Stimulated activated CD8-positive, alpha-beta memory T cell treated with anti-CD3 and anti-CD28 coated beads, Interleukin-7, amount 100 ng/mL, for 1 hour (primary cell): ENCODE measurements at places on chromosomes 1 and 21.

- DNase-seq = no peak
These were observed 103.9 kb downstream of the PTPN14 start for GRCh38 chr1:214447557-214447871.

DNA sequence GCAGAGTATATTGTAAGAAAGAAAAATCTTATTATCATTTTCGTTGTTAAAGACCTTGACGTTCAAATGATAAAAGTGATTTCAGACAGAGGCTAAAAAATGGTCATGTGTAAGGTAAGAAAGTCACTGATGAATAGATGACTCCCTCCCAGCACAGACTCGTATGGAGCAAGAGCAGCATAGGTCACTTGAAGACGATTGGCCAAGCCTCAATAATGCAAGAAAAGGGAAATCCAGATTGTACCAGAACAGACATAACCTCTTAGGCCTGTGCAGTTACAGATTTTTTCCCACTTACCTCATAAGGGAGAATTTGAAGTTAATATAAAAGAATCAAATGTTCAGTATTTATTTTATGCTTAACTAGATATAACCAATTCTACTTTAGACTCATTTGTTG is 16.3 kb upstream of the OLFML2B start:
- DNase-seq = no peak

DNA sequence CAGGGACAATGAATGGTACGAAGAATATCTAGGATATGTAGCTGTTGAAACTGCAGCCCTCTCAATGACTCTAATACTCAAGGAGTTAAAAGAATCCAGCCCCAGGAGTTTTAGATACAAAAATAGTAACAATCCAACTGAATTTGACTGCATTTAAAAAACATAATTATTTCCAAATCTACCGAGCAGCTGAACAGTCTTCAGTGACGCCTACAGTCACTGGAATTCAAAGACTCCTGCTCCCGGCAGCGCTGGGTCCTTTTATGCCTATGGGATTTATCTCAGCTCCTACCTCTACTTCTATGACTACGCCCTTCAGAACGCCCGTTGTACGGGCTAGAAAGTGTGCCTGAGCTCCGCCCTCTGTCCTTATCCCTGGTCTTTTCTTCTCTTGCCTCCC is 55.7 kb downstream of the WARS2 start:
- no peak for DNase-seq

DNA sequence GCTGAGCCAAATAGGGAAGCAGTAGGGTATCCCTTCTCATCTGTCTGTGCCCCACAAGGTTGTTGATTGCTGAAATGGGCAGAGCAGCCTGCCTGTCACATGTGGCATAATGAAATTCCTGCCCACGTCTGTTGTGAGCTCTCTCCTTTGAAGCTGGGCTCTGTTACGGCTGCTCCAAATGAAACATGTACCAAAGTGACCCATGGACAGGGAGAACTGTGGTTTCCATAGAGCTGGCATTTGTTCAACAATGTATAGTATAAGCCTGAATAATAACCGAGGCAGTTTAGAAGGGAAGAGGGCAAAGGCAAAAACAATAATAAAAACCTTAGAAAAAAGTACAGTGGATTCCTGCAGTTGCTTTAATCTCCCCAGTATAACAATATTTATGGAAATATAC is 149.7 kb downstream of the LYPLAL1 start:
- no peak for DNase-seq

GRCh38 chr1:54122135-54122751 is 30.6 kb downstream of the CDCP2 start:
- no peak for DNase-seq

GRCh38 chr1:74613894-74614293 is 59.7 kb downstream of the ERICH3 start:
- DNase-seq = no peak

GRCh38 chr1:119372503-119373086 is 4.0 kb downstream of the HAO2 start:
- no peak for DNase-seq

DNA sequence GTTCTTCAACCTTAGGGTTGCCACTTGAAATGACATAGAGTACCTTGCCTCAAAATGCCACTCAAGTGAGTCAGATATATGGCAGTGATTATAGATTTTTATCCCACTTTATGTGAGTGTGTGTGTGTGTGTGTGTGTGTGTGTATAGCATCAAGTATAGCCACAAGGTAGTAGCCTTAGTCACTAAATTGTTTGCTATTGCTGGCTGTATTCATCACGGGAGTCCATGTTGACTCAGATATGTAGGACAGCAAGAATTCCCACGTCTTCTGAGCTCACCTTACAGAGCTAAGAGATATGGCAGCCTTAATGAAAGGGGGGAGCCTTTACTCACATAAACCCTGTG is 9.3 kb downstream of the ETS2 start:
- no peak for DNase-seq

DNA sequence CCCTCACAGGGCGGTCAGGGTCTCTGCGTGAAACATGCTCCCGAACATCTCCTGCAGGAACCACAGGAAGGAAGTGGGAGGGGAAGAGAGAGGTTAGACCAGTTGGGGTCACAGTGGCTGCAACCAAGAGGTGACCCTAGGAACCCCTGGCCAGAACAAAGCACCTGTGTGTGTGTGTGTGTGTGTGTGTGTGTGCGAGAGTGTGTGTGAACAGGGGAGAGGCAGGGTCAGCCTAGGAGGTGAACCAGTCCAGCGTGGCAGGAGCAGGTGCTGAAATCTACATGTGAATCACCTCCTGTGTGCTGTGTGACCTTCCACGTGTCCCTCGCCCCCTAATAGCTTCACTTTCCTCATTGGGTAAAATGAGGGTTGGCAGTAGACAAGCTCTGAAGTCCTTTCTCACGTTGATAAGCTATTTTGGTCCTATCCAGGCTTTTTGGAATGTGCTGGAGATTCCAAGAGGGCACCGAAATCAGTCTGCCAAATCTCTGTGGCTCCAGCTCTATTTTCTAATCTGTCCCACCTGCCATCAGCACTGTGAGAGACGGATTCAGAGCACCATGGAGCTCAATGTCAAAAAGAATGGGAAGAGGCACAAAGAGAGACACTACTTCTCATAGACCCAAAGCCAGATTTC is 27.8 kb downstream of the SLC26A9 start:
- DNase-seq = no peak

GRCh38 chr1:21568006-21568746 is 59.0 kb downstream of the ALPL start:
- DNase-seq = no peak

DNA sequence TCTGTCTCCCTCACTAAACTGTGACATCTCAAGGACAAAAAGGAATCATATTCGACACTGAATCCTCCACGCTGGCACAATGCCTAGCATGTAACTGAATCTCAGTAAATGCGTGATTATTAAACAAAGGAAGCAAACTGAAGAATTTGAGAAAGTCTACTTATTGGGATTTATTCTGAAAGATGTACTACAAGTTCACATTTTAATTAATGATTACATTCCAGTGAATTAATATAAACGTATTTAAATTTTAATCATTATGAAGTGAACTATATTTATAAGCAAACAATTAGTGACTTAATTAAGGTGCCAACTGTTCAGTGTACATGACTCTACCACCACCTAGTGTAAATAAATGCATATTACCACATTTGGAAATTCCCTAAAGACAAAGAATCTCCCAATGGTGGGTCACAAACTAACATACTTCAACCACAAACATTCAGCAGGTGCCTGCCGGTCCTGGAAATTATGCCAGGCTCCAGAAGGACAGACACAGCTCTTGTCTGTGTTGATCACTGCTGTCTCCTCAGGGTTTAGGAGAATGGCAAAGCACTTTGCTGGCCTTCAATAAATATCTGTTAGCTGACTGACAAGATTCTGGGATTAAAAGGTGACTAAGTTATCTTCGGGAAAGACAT is 56.3 kb downstream of the SMYD3 start:
- no peak for DNase-seq

DNA sequence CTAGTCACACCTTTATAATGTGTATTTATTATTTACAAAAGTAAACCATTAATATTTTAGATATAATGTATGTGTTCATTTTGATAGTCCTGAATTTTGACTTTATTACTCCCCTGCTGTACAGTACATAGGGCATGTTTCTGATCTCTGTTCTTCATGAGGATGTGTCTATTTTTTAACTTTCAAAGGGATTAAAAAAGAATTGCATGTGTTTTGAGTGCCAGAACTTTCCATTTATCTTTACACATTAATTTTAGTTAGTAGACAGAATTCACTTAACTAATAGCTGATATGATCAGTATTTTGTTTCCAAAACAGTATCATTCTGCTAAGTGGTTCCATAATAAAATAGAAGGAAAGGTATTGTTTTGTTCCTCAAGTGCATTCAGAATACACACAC is 3.1 kb downstream of the PBX1 start:
- DNase-seq = no peak

DNA sequence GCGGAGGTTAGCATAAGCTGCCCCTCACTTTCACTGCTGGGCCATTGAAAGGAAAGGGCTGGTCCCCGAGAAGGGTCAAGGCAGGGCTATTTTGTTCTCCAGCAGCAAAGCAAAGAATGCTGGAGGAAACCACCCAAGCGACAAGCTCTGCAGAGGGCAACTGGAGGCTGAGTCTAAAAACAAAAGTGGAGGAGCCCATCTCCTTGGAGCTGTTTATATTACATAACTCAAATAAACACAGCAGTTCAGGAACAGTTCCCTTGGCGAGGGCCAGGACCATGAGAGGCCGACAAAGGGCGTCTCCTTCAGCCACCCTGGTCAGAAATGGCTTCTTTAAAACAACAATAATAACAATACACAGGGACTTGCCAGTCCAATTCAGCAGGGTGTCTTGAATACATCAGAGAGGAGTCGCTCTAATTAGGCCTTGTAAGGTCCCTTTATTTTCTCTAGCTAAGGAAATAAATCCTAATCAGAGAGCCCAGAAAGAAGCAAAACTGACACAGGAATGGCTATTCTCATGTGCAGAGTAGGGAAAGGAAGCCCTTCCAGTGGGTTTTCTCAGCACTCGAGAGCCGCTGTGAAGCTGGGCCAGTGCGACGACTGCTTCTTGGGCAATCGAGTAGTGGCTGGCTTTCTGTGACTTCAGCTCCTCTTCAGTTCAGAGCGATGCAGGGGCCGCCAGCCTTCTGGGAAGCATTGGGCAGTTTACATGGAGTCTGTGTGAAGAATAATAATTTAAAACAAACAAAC is 57.0 kb upstream of the TARBP1 start:
- DNase-seq = no peak

GRCh38 chr1:183414365-183414764 is 3.8 kb downstream of the NMNAT2 start:
- DNase-seq = no peak

- DNase-seq = no peak
These were observed 34.1 kb upstream of the EPS15 start for GRCh38 chr1:51552929-51553807.

GRCh38 chr1:238649200-238649599 is 737.2 kb upstream of the CHRM3 start:
- DNase-seq = no peak

- DNase-seq = no peak
These were observed 26.3 kb upstream of the SLC5A9 start for GRCh38 chr1:48196237-48196636.

- DNase-seq = no peak
These were observed 9.2 kb downstream of the RORC start for GRCh38 chr1:151822404-151822803.

DNA sequence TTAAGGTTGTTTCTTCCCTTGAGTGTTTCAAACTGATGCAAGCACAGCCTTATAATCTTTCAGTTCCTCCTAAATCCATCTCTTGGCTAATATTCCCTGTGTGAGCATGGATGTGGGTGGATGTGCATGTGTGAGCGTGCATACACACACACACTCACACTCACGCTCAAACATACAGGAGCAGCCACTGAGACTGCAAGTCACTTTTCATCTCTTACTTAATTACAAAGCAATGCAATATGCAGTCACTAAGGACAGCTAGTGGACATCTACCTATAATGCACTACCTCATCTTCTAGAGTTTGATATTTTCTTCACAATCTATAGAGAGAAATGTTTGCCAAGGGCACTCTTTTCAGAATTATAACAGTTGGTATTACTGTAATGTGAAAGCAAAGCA is 1.4 kb downstream of the ESRRG start:
- DNase-seq = no peak

GRCh38 chr1:95193591-95193990 is 40.4 kb upstream of the RWDD3 start:
- no peak for DNase-seq

DNA sequence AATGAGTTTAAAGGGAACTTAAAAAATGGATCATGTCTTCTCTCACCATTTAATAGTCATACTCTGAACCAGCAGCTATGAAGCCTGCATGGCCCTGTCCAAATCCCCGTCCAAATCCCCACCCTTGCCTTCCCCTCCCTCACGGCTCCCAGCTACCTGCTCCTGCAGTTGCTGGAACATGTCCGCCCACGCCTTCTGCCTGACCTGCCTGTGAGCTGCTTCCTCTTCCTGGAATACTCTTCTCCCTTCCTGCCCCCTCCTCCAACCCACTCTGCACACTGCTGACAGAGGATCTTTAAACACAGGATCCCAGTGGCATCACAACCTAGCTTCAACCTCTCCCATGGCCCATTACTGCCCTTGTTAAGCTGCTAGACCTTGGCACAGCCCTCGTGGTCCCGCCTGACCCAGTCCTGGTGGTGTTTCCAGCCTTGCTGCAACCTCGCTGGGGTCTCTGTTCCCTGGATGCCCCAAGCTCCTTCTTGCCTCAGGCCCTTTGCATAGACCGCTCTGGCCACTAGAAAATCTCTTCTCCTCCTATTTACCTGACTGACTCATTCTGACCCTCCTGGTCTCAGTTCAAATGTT is 118.3 kb downstream of the PTPRU start:
- no peak for DNase-seq

DNA sequence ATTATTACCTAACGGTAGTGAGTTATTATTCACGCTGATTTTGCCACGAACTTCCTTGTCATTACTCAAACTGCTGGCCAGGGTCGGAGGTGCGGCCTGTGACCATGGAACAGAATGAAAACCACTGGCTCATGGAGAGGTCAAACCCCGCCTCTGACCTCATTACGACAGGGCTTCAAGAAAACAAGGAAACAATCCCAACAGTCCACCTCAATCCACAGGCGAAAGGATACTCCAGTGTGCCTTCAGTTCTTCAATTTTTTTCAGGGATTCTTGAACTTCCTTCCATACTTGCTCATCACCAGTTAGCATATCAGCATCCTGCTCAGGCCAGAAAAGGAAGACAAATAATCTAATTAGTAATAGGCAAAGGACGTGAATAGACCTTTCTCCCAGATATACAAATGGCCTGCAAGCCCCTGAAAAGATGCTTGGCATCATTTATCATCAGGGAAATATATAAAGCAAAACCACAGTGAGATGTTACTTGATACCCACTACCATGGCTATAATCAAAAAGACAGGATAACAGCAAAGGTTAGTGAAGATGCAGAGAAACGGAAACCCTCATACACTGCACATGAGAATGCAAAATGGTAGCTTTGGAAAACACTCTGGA is 643.4 kb downstream of the SMYD3 start:
- no peak for DNase-seq

GRCh38 chr1:36882536-36883285 is 151.6 kb downstream of the GRIK3 start:
- no peak for DNase-seq

- DNase-seq = no peak
These were observed 20.1 kb downstream of the PTPRU start for GRCh38 chr1:29256394-29256793.
